ENCODE measurements at places on chromosomes 12 and 14.
A peak's percentile ranks its signal among the peaks of the same experiment; 100 is the strongest.

GRCh38 chr12:123071099-123071800, 79.6 kb downstream of the PITPNM2 start:
- no peak for DNase-seq

- no peak for DNase-seq
Observed at GRCh38 chr12:108605000-108605689, 7.3 kb upstream of the TMEM119 start.

GRCh38 chr14:91371011-91371989, 46.3 kb downstream of the CCDC88C start:
- no peak for DNase-seq

- DNase-seq: no peak
Observed at GRCh38 chr14:93832081-93832480, 43.8 kb upstream of the PRIMA1 start.

- DNase-seq: peak; percentile 76
Observed at GRCh38 chr14:69921052-69921451, 41.8 kb downstream of the SMOC1 start.

DNA sequence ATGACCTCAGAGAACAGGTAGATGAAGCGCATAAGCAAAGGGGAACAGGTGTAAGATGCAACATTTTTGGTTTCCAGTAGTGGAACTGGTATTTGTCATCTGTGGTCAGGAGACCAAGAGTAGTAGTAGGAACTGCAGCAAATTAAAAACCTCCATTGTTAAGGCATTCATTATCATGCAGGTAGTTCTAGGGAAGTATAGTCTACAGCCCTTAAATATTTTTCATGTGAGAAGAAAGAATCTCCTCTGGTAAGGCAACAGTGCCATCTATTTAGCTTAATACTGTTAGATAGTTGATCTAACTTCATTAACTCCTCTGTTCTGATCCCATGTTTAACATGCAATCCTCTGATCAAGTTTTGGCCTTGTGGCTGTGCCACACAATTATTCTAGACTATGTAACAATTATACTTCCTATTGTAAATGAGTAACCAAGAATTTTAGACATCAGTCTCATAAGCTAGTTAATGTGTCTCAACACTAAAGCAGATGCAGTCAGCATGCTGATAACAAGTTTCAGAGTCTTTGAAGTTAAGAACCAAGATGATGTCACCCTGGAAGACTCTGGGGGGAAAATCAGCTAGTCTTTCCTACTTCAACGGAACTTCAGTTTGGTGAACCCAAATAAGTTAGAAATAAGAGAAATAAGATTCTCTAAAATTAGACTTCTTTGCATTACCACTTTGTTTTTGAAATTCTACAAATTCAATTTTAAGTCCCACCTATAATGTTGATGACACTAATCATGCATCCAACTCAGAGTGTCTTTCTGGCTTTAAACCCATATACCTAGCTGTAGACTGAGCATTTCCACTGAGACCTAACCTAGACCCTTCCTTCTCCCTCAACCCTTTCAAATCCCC, 70.9 kb downstream of the STXBP6 start:
- DNase-seq: no peak

GRCh38 chr12:108381787-108382436, 42.8 kb upstream of the CMKLR1 start:
- no peak for DNase-seq

DNA sequence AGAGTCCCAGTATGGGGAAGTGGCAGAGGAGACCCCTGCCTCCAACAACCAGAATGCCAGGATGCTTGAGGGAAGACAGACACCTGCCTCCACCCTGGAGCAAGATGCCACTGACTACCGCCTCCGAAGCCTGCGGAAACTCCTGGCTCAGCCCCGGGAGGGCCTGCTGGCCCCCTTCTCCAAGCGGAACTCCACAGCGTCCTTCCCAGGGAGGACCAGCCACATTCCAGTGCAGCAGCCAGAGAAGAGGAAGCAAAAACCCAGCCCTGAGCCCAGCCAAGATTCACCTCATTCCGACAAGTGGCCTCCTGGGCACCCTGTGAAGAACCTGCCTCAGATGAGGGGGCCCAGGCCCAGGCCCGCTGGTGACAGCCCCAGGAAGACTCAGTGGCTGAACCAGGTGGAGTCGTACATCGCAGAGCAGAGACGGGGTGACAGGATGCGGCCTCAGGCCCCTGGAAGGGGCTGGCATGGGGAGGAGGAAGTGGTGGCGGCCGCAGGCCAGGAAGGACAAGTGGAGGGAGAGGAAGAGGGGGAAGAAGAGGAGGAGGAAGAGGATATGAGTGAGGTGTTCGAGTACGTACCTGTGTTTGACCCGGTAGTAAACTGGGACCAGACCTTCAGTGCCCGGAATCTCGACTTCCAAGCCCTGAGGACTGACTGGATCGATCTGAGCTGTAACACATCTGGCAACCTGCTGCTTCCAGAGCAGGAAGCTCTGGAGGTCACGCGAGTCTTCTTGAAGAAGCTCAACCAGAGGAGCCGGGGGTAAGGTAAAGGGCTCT, 93.7 kb downstream of the B4GALNT3 start:
- DNase-seq: no peak

DNA sequence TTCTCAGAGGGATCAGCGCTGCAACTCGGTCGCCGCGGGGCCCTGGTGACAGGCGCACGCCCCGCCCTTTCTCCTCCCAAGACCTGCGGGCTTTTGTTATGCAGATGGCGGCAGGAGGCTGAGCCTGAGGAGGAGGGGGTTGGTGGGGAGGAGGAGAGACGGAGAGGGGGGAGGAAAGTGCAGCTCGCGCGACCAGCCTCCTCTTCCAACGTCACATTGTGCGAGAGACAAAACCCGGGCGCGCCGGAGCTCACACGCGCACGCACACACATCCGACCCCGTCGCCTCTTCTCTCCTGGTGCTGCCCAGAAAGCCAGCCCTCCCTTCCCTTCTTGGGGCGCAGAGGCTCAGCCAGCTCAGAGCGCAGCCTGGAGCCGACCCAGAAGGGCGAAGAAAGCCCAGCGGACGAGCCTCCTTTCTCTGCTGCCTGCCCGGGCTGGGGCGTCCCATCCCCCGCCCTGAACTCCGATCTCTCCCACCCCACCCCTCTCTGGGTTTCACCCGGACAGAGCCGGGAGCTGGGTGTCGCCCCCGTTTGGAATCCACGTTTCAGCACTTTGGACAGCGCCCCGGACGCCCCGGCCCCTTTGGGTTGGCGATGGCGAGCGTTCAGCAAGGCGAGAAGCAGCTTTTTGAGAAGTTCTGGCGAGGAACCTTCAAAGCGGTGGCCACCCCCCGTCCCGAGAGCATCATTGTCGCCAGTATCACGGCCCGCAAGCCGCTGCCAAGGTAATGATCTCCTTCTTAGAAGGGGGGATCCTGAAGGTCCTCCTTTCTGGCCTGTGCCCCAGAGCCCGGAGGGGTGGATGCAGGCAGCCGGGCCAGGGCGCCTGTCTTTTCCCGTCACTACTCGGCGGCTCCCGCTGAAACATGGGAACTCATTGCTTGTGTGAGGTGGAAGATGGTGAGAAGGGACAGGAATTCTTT, at the start of gene SRRM4:
Gene SRRM4 (plus strand): TSS at position 257 of the 927 bp plus-strand sequence. CDS start 342 bp downstream, at position 599.
- peak; percentile 66 for DNase-seq

GRCh38 chr12:64903479-64904152, 79.2 kb downstream of the TBC1D30 start:
- peak; percentile 31 for DNase-seq

GRCh38 chr12:124861898-124862676, 1.6 kb downstream of the SCARB1 start:
- no peak for DNase-seq

DNA sequence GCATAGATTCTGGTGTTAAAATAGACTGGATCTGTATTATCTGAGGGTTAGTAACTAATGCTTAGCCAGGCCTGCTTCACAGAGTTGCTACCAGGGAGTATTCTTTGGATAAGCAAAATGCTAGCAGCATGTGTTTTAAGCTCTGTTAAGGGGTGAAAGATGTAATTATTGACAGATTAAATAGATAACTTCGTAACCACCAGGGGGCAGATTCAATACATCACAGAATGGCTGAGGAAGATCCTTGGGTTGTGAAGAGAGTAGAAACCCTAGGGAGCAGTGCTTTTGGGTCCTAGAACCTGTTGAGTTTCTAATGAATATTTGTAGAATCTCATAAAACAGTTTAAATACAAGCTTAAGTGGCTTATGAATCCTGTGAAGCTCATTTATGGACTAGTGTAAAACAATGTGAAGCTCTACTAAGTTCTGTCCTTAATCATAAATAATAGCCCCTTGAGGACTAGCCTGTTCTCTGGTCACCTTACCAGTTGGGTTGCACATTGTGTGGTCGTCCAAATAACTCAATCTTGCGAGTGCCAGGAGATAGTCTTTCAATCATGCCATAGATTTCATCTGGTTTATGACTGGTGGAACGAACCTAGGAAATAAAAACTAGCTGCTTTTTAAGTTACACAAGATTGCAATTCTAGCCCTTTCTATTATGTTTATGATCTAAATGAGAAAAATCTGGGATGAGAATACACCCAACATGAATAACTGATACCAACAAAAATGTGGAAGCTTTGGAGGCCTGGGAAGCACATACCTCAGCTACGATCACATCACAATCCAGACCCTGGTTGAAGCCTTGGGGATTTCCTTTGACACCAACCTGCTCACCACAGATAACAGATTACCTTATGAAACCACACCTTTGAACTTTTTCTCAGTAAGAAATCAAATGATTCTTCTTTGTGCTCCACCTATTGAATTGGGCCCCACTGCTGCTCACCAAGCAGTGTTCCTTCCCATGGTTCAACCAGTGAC, 12.3 kb downstream of the METTL3 start:
- peak; percentile 26 for DNase-seq

DNA sequence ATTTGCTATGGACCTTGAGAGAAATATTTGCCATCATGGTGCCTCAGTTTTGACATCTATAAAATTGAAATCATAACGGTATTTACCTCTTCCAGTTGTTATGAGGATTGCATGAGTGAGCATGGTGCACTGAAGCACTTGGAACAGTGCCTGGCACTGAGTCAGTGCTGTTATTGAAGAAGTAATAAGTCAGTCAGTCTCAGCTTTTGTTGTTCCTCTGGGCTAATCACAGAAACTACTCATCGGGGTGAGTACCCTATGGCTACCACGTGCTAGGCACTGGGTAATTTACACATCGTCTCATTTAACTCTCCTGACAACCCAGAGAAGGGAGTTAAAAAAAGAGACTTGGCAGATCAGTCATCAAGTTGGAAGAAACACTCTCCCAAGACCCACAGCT, 159.5 kb upstream of the NRXN3 start:
- no peak for DNase-seq

- no peak for DNase-seq
Observed at GRCh38 chr12:116380108-116380507, 102.6 kb upstream of the MED13L start.

DNA sequence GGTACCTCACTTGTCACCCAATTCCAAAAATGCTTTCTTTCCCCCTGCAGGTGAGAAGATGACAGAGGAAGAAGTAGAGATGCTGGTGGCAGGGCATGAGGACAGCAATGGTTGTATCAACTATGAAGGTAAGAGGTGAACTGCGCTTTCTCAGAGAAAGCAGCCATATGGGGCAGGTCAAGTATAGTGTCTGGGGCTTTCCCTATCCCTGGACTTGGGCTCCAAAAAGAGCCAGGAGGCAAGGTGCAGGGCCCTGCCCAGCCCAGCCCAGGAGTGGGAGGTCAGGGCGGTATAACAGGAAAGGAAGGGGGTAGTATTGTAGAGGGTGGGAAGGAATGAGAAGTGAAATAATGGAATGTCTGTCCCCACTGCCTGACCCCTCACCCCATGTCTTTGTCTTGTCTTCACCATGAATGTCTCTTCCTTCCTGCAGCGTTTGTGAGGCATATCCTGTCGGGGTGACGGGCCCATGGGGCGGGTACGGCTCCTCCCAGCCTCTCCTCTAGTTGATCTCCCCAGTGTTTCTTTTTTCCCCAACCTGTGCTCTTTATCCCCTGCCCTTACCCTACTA, 2.1 kb downstream of the MYL6 start:
- no peak for DNase-seq

- DNase-seq: no peak
Observed at GRCh38 chr14:22515929-22516328, 73.1 kb downstream of the DAD1 start.

Data from urothelium cell line (cell line).